ENCODE measurements at places on chromosomes 12 and 14. TPM values are rescaled to one million over a fixed set of nuclear protein-coding genes. Genes with fewer than 3 reads are reported as not detected.

Gene ABCB9
- 10.6 TPM for total RNA-seq

Gene KRT5
- not detected for total RNA-seq

Gene LRRK2
- total RNA-seq: 0.63 TPM

- DNase-seq: no peak
Measured at GRCh38 chr12:106584104-106585064, 1.6 kb downstream of the RFX4 start.

DNA sequence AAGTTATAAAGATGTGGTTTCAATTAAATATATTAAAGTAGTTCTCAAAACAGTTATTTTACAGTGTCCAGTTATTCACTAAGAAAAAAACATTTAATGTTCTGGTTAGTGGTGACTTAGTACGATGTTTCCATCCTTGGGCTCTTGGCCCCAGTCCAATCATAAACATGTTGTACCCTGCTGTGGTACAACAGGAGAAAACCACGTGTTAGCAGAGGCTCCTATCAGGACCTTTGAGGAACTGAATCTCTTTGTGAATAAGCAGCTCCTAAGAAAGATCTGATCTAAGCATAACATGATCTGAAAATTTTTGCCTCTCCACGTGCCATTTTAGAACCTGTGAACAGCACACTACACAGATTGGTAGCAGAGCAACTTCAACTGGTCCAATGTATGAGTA lies 234.0 kb downstream of the SYT1 start:
- no peak for DNase-seq

DNA sequence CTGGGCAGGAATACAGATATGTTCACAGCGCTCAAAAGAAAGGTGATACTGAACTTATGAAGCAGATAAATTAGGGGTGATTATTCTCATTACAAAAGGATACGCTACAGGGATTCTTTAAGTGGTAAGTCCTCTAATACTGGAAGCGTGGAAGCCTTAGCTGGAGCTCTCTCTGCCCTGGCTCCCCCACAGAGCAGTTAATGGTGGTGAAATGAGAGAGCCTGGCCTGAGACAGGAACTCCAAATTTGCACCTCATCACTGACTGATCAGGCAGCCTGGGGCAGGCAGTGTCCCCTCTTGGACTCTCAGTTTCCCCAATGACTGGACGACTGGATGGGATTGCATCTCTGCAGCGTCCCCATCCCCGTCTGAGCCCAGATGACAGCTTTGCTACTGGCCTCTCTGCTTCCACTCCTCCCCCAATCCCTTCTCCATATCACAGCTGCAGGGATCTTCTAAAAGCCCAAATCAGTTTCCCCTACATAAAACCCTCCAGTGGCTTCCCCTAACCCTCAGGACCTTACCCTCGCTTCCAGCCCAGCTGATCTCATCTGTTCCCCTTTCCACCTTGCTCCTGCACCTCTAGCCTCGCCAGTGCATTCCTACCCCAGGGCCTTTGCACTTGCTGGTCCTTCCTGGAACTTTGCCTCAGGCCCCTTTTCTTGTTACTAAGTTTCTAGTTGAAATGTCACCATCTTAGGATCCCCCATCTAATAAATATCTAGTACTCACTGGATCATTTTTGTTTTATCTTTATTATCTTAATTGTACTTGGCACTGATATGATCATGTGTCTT lies 171.7 kb upstream of the LHX5 start:
- DNase-seq: no peak

- no peak for DNase-seq
Measured at GRCh38 chr14:74249433-74250375, 10.5 kb downstream of the VSX2 start.

GRCh38 chr12:57215668-57216013 lies 953 bp upstream of the NXPH4 start:
- DNase-seq: no peak

DNA sequence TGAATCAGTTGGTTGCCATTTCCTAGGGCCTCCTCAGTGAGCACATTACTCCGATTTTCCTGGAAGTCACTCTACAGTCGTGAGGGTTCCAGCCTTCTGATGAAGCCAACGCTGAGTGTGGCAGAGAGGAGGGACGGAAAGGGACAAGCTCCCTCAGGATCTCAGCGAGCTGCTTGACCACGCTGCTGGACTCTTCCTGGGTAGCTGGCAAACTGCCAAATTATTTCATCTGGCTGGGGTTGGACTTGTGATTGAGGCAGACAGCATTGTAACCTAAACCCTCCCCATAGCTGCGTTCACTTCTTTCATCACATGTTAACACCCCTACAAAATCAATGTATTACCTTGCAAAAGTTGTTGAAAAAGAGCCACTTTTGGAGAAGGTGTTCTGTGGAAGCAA lies 69.6 kb upstream of the CHST11 start:
- no peak for DNase-seq

DNA sequence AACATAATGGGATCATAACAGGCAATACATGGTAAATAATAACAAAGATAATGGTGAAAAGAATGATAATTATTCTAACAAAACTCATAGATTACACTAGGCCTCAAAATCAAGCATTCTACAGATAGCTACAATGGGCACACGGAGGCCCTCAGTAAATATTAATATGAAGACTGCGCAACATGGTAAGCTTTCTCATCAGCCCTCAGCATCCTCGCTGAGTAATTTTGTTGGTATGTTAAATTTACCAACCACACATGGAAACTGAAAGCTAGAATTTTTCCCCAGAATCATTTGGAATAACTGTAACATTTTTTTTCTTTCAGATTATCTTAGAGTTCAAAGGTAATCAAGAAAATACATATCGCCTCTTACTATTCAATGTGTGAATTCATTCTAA lies 74.2 kb upstream of the PYGL start:
- DNase-seq: no peak

Gene TMEM63C
- 1.1 TPM for total RNA-seq

GRCh38 chr12:41942354-41942753 lies 202.3 kb downstream of the GXYLT1 start:
- DNase-seq: no peak

- DNase-seq: no peak
Measured at GRCh38 chr12:52181746-52182145, 10.1 kb downstream of the KRT80 start.

Gene SLC6A13
- not detected for total RNA-seq
